Fibroblast of skin of abdomen (primary cell): ENCODE measurements at places on chromosomes 13 and 19.

DNA sequence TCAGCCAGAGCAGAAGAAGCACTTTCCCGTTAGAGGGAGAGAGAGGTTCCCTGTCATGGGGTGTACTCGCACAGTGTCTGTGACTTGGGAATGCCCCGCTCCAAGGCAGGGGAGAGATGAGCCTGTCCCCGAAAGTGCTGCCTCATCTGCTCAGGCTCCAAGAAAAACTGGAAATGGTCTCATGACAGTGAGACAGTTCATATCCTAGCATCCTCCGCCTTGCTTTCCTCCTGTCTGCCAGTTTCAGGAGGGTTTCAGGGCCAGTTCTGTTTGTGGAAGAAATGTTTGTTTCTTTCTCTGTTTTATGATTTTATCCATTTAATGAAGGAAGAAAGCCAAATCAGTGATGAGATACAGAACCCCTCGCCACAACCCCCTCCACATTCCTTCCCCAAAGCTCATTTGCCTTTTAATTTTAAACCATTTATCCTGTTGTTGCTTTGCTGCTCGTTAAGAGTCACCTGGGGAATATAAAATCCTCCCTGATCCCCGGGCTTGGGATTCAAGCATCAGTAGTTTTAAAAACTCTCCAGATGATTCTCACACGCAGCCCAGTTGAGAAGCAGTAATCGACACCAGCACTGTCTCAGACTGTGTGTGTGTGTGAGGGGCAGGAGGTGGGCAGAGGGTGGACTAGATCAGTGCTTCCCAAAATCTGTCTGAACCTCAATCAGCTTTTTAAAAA is 144.6 kb upstream of the UBL3 start:
- DNase-seq: no peak

DNA sequence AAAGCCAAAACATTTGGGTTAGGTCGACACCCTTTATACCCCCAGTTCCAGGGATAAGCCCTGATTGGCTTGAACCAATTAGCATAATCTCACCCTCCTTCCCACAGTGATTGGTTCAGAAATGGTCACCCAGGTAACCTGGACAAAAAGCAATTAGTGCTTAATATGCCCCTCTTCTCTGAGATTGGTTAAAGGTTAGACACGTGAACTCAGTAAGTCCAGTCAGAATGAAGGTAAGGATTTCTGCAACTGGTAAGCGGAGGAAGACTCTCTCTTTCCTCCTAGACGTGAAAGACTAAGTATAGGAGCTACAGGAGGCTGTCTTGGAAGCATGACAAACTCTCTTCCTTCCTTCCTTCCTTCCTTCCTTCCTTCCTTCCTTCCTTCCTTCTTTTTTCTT is 1.3 kb upstream of the PNMA8C start:
- no peak for DNase-seq

DNA sequence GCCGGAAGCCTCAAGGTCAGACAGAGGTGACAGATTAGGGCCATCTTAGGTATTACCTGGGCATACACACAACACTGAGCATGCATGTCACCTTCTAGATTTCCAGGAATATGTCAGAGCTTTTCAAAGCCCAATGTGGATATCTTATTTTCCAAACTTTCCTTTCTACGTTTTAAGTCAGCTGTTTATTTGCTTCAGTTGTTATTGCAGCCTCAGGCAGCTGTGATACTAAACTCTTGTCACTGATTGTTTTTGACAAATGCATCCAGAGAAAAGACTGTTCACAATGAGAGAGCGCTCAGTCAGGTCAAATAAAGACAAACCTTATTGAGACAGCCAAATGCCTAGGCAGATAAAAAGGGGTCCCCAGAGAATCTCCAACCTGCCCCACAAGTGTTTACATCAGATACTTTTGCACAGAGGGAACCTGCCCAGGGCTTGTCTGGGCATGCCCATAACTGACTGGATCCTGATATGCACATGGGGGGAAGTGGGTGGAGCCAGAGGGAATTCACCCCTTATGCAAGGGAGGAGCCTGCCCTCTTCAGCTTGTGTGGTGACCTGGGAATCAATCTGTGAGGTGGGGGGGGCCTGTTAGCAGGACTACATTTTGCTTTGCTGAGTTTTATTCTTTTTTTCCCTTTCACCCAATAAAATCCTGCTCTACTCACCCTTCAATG is 28.5 kb downstream of the MED4 start:
- peak; percentile 12 for DNase-seq

DNA sequence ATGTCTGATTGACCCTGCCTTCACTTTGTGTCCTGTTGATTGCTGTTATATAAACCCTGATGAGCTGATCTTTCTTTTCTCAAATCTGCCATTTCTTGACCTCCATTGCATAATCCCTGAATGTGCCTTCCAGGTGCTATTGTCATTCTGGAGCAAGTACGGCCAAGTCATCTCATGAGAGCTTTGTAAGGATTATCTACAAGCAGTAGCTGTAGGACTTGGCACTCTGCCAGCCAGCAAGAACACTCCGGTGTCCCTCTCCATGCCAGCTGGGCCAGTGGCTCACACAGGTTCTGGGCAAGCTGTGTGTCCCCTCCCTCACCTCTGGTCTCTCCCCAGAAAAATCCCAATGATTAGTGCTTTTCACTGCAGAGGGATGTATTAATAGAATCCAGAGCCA is 348.1 kb downstream of the FOXO1 start:
- no peak for DNase-seq

DNA sequence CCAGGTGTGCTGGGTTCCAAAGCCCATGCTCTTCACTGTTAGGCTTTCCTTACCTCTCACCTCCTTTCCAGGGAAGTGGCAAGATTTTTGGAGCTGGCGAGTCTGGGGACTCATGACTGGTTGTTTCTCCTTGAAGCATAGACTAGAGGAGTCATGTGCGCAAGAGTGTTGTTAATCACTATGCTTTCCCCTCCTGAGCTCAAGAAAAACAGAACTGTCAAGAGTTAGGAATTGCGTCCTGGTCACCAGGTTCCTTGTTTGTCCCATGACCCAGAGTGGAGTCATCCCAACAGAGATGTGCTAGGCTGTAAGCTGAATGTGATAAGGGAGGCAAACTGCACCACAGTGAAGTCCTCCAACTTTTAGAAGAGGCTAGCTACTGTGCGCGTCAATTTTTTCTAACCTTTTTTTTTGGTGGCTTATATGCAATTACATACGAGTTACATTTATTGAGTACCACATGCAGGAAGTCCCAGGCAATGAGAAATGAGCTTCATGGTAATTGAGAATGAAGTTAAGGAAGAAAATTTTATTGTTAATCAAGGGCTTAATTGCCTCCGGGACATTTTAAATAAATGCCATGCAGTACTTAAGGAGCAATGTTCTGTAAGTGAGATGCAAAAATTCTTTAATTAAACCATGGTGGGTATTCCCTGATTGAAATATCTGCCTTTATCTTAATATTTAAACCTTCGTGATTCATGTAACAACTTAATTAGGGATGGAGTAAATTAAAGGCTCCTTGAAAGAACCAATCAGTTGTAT is 233.9 kb downstream of the ZIC5 start:
- no peak for DNase-seq

DNA sequence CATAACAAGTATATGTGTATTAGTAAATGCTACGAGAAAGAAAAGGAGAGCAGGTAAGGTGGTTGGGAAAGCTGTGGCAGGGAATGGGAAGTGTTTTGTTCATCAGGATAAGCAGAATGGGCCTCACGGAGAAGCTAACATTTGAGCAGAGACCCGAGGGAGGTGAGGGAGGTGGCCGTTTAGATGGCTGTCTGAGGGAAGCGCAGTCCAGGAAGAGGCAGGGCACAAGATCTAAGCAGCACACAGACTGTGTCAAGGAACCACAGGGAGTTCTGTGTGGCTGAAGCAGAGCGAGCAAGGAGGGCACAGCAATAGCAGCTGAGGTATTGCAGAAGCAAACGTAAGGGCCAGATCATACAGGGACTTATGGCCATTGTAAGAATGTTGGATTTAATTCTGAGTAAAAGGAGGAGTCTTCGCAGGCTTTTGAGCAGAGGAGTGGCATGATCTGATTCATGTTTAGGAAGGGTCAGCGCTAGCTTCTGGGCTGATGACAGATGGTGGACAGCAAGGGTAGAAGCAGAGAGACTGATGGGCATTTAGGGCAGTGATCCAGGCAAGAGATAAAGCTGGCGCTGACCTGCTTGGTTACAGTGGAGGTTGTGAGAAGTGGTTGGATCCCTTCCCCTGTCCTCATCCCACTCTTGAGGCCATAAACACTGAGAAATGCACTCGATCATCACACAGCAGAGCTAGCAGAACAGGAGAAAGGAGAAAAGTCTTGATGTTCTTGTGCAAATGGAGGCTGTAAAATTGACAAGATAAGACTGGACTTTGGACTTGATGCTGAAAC is 199.9 kb downstream of the LACC1 start:
- no peak for DNase-seq

GRCh38 chr19:18591735-18592385 is 3.3 kb downstream of the REX1BD start:
- DNase-seq: peak; percentile 77

DNA sequence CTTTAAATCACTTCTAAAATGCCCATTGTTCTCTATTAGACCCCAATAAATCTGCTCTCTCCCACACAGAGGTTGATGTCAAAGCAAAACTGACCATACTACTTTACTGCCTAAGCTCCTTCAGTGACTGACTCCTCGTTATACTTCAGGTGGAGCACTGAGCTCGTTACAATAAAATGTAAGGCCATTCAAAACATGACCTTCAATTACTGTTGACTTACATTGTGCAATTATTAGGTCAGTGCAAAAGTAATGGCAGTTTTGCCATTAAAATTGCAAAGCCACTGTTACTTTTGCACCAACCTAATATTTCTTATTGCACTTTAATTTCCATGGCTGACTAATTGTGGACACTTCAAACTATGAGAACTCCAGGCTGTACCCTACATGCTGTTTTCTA is 314.9 kb downstream of the MZT1 start:
- no peak for DNase-seq

DNA sequence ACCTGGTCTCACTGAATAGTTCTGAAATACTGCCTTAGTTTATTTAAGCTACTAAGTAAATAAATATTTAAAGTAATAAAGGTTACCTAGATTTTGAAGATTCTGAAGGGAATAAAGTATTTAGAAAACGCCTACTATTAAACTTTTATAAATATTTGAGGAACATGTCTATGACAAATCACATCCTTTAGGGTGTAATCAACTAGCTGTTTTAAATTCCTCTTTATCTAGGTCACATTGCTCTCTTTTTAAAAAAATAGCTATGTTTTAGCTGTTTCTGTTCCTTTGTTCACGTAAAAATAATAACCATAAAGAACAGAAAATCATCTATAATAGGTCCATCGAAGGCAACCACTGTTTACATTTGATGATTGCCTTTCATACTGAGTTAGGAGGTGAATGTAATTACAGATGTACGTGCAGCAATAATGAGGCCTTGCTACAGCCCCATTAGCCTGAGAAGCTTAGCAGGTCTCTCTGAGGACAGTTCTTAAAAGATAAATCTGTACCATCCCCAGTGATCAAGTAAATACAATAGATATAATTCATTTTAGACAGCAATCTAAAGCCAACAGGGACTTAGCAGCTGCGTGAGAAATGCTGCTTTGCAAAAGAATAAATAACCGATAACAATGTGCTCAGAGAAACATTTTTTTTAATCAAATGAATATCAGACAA is 449.5 kb downstream of the LIG4 start:
- peak; percentile 2 for DNase-seq

DNA sequence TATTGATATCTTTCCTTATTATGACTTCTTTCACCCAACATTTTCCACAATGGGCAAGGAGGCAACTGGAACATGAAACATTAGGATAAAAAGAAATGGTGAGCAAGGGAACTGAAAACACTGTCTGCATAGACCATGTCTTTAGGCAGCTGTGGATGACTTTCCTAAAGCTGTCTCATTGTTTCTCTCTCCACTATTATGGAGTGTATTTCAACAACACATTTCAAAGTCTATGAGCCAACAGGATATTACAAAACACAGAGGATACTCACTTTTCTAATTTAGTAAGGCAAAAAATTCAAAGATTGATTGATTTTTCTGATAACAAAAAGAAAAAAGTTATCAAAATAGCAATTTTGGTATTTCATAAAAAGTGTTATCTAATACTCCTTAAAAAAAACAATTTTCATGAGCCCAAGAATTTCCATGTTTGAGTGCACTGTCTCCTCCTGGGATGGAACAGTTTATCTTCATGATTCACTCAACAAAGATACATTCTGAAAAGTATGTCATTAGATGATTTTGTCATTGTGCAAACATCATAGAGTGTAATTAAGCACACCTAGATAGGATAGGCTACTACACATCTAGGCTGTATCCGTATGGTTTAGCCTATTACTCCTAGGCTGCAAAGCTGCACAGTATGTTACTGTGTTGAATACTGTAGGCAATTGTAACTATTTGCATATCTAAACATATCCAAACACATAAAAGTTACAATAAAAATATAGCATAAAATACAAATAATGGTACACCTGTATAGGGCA is 1568.4 kb downstream of the SLITRK5 start:
- DNase-seq: no peak

- DNase-seq: peak; percentile 99
Measured at GRCh38 chr19:46080561-46080960, 39.8 kb upstream of the IGFL4 start.

DNA sequence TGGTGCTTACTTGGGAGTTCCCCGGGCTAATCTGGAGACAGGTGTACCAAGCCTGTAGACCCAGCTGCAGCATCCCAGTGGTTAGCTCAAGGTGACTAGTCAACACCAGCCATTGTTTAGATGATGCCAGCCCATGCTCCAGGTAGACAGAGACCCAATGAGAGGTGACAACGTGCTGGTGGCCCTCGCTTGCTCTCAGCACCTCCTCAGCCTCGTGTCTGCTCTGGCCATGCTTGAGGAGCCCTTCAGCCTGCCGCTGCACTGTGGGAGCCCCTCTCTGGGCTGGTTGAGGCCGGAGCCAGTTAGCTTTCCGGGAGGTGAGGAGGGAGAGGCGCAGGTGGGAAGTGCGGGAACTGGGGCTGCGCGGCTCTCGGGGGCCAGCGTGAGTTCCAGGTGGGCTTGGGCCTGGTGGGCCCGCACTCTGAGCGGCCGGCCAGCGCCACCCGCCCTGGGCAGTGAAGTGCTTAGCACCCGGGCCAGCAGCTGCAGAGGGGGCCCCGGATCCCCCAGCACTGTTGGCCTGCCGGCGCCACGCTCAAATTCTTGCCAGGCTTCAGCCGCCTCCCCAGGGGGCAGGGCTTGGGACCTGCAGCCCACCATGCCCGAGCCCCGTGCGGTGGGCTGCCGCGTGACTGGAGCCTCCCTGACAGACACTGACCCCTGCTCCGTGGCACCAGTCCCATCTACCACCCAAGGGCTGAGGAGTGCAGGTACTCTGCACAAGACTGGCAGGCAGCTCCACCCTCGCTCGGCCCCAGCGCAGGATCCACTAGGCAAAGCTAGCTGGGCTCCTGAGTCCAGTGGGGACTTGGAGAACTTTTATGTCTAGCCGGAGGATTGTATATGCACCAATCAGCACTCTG is 85.9 kb upstream of the VSTM2B start:
- DNase-seq: no peak

- no peak for DNase-seq
Measured at GRCh38 chr19:3563709-3564524, 6.5 kb upstream of the MFSD12 start.

- no peak for DNase-seq
Measured at GRCh38 chr19:45814166-45814780, 835 bp downstream of the RSPH6A start.

- peak; percentile 60 for DNase-seq
Measured at GRCh38 chr19:43780706-43781525, at the start of gene KCNN4. Gene KCNN4, minus strand, starts transcription at chr19:43780973. Its CDS starts 112 bp downstream, at chr19:43780861.

GRCh38 chr13:97710797-97711196 is 242.7 kb upstream of the IPO5 start:
- DNase-seq: no peak
